ENCODE measurements at places on chromosomes 11 and 22.

GRCh38 chr22:23925020-23925606, 30.9 kb downstream of the MIF start:
- no peak for DNase-seq

- DNase-seq = no peak
Measured at GRCh38 chr11:92657226-92657625, 312.2 kb upstream of the MTNR1B start.

- no peak for DNase-seq
Measured at GRCh38 chr11:102007567-102008437, 39.4 kb upstream of the CFAP300 start.

- no peak for DNase-seq
Measured at GRCh38 chr11:12411806-12412727, 34.7 kb downstream of the PARVA start.

- no peak for DNase-seq
Measured at GRCh38 chr11:63710476-63711217, 29.3 kb downstream of the RTN3 start.

- DNase-seq = no peak
Measured at GRCh38 chr22:21025763-21026755, 6.3 kb downstream of the SLC7A4 start.

GRCh38 chr22:50704510-50705218, 32.0 kb downstream of the SHANK3 start:
- no peak for DNase-seq

DNA sequence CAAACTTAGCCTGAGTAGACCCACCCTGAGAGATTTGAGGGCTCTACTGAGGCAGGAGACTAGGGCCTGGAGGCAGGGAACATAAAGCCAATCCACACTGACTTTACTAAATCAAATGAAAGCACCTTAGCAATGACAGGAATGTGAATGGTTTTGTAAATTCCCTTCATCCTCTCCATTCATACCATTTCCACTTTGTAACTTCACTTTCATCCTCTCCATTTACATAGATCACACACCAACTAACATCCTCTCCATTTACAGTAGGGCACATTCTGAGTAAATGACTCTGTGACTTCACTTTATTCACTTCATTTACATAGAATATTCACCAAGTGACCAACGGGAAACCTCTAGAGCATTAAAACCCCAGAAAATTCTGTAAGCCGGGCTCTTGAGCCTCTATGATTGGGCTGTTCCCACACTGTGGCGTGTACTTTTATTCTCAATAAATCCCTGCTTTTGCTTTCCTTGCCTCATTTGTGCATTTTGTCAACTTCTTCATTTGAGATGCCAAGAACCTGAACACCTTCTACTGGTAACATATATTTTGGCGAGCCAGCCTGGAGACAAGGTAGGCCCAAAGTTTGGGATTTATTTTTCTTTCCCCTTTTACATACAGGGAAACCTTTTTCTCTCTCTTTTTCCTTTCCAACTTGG, 82.9 kb downstream of the PIWIL4 start:
- DNase-seq = no peak

DNA sequence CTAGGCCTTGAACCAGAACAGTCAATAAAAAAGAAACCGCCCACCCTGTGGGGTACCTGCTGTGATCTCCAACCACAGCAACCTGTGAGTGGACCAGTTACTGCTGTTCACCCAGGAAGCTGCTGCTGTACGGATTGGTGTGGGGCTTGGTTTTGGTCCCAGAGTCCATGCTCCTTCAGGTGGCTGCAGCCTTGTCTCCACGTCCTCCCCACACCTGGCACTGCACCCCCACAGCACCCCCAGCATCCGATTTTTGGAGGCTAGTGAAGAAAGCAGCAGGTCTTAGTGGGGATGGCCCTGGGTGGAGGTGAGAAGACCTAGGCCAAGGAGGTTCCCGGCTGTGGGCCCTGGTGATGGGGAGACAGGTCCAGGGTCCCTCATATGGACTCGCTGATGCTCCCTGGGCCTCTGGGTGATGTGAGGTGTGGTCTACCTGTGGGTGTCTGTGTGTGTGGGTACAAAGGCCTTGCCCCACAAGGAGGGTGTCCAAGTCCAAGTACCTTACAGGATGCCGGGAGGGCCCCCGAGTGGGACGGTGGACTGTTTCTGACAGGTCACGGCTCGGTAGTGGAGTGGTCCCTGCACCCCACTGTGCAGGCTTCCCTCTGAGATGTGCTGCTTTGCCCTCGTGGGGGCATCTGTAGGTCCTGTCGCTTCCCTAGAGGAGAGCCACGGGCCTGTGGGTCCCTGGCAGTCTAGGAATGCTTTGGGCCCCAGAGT, 283.4 kb downstream of the TBC1D22A start:
- DNase-seq = no peak

GRCh38 chr11:130145975-130146776, 13.4 kb upstream of the ST14 start:
- DNase-seq = no peak

GRCh38 chr11:120089036-120090001, 48.6 kb downstream of the TRIM29 start:
- DNase-seq = no peak

DNA sequence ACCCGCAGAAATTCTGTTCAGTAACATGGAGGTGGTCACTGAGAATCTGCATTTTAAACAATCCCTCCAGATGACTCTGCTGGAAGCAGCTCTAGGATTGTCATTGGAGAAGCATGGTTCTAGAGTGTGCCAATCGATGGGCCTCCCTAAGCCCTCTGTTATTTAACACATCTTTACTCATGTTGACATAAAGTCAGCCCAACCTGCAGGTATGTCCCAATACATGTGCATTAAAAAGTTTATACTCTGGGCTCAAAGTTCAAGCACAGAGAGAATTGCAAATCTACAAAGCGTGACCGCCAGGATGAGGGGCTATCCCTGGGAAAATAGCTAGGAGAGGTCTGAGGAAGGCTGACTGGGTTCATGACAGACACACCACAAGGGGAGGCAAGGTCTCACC, 116.4 kb downstream of the KIRREL3 start:
- no peak for DNase-seq

GRCh38 chr11:108586600-108586999, 7.0 kb downstream of the EXPH5 start:
- no peak for DNase-seq

DNA sequence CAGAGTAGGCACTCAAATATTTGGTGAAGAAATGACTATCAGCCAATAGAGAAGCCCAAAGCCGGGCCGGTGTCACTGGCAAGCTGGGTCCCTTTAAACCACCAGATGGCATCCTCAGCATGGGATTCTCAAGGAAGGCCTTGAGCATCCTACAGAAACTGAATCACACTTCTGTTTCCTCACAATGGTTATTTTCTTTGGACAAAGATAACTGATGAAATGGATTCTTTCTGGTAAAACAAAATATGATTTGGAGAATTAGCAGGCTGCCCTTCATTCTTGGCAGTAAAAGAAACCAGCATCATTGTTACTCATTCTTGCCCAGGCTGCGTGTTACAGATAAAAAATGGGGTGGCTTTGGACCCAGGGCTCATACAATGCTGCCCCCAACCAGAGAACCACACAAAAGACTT, 30.3 kb upstream of the ASPHD2 start:
- DNase-seq = peak; percentile 8

DNA sequence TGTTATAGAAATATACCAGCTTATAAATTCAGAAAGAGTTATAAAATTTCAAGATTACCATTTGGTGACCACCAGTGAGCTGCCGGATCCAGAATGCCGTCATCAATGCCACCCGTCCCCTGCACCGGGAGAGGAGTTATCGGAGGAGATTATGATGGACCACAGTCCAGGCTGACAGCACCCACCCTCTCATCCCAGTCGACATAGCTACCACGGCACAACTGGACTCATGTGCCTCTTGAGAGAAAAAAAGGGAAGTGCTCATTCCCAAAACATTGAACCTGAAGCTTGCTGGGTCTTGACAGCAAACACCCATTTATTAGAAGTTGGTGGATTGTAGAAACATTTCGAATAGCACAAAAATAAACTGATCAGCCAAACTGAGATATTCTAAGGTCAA, 1331.5 kb downstream of the TBC1D22A start:
- no peak for DNase-seq

GRCh38 chr22:23361676-23362075, 181.4 kb downstream of the BCR start:
- no peak for DNase-seq

DNA sequence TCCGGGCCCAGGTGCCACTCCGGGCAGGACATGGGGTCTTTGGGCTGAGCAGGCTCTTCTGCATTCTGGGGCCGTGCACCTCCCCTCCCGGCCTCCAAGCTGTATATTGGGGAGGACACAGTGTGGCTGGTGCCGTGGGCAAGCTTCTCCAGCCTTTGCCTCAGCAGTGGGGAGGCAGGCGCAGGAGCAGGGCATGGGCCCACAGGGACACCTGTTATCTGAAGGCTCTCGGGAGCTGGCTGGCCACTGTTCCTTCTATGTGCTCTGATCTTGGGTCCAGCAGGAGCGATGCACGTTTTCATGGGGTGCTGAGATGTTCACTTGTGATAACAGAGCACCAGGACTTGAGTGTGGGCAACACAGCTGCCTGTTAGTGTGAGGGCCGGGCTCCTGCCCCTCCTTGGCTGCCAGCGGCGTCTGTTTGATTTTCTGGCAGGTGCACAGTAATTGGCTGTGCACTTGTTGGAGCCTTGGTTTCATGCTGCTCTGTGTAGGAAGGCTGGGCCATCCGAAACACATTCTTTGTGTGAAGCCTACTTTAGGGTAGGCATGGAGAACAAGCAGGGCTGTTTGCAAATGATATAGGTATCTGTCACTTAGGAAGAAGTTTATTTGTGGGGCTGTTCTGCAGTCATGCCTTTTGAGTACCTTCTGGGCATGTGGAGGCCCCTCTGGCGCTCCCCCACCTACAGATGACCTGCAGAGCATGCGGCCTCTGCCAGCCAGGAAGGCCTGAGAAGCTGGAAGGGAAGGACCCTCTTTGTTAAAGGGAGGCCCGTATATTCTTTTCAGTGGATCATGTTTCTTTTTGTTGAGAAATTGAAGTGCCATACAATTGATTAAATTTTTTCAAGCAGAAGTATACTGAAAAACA, 201.5 kb downstream of the TBC1D22A start:
- DNase-seq = no peak

All from activated T-helper 1 cell treated with anti-CD3 and anti-CD28 coated beads, Interleukin-2, amount 50 U/mL, for 16 hours (primary cell).